ENCODE measurements at places on chromosomes 5 and 9.

DNA sequence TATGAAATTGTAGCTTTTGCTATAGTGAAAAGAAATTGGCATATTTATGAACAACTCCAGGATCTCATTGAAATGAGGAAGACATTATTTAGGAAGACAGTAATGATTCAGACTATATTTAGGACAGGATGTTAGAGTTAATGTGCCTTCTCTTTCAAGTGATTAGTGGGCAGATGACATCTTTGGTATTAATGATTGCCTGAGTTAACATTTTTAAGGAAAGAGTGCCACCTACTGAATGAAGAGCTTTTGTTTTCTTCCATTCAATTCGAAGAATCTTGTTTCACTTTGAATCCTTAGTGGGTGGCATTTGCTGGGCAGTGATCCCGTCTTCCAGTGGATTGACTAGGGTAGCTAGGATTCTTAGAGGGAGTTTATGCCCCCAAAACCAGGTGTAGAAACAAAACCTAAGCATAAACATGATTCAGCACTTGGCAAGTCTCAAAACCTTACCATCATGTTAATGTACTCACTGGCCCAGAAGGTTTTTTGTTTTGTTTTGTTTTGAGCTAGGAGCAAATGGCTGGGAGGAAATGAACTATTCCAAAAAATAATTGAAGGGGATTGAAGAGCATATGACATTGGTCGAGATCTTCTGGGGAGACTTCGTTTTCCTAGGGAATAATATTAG, 23.2 kb downstream of the MAP3K1 start:
- no peak for DNase-seq

DNA sequence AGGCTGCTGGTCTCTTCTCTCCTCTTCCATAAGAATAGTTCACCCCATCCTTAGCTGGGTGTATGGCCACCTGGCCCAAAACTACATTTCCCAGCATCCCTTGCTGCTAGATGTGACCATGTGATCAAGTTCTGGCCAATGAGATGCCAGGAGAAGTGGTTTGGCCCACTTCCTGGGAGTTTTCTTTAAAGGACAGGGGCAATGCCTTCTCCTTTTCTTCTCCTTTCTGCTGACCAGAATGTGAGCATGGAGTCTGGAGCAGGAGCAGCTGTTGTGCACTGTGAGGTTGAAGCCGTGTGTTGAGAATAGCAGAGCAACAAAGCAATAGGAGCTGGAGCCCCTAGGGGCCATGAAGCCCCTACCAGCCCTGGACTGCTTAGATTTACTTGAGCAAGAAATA, 36.8 kb downstream of the C9orf50 start:
- no peak for DNase-seq

DNA sequence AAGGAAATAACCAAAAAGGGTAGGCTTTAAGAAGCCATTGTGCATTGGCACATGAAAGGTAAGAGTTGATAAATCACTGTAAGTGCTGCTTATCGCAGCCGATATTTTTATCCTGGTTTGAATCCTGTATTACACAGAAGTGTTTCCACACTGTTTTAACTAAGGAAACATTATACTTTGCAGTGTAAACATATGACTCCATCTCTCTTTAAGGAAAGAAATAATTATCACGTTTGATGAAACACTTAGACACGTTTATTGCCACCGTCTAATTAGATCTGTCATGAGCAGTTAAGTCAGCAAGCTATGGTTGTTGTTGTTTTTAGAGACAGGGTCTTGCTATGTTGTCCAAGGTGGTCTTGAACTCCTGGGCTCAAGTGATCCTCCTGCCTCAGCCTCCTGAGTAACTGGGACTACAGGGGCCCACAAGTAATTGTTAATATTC, 85.7 kb upstream of the TNFAIP8 start:
- DNase-seq, result no peak

DNA sequence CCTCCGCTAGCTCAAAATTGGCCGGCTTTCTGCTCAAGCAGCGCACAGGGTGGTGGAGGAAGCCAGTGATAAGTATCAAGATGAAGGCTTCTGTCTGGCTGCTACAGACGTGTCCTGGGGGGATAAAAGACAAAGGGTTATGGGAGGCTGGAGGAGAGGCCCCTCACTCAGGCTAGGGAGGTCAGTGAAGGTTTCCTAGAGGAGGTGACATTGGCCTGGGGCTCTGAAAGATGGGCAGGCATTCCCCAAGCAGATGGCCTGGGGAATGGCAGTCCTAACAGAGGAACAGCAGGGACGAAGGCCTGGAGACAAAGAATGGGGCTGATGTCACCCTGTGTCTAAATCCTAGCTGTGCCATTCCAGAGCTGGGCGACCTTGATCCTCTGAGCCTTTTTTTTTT, 32.3 kb downstream of the OLFML2A start:
- DNase-seq, result no peak

DNA sequence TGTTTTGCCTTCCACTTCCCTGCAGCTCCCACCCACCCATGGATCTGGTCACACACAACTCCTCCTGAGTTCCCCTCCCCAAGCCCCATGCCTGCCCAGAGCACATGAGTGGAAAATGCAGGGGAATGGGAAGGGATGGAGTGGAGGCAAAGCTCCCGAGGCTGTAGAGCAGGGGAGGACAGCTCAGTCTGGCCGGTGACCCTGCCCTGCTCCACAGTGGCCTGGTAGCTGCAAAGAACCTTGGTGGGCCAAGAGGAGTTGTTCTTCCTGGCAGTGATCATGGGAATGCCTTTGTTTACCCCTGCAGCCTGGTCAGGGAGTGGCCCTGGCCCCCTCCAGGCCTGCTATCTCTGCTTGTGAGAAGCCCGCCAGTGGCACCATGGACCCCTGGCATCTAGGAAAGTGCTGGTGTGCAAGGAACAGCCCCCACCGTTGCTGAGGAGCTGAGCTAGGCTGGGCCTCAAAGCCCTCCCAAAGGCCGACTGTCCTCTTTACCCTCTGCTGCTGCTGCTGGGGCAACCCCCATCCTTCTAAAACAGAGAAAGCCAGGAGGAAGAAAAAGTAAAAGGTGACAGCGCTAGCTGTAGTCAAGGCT, 60.4 kb downstream of the PSD2 start:
- DNase-seq, result no peak

DNA sequence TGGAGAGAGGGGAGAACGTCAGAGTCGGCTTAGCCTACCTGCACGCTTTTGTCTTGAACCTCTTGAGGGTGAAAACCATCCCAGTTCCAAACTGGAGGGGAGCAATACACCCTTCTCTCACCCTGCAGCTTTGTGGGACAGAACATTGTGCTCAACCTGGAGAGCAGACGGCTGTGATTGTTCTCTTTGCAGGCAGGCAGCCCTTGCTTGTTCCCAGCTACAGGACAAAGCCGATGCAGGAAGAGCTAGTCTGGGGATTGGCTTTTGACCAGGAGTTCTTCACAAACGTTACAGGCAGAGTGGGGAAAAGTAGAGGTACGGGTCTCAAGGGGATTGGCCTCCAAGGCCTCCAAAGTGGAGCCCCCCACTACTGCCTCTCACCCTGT, 33.9 kb upstream of the ARHGAP26 start:
- DNase-seq, result no peak

DNA sequence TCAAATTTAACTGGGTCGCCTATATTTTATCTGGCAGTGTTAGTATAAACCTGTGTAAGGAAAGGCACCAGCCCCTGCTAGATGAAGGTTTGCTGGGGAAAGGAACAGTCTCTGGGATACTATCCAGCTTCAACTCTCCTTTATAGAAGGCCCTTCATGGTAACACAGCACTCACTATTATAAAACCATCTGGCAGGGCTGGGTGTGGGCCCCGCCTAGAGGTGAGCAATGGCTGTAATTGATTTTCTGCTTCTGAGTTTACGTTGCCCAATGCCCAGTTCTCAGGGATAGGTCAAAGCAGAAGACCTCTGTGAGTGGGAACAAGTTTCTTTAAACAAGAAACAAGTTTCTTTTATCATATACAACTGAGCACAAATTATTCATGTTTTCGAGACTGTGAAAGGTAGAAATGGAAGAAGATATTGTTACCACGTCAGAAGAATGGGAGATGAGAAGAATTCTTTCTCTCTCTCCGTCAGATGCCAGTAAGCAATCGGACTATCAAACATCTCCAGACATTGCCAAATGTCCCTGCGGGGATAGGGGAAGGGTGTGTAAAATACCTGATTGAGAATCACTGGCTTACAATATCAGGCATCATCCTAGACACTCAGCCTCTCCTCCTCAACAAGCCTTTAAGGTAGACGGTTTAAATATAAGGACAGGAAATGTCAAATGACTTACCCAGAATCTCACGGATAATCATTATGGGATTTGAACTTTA, 205.9 kb downstream of the PDZD2 start:
- DNase-seq, result no peak

DNA sequence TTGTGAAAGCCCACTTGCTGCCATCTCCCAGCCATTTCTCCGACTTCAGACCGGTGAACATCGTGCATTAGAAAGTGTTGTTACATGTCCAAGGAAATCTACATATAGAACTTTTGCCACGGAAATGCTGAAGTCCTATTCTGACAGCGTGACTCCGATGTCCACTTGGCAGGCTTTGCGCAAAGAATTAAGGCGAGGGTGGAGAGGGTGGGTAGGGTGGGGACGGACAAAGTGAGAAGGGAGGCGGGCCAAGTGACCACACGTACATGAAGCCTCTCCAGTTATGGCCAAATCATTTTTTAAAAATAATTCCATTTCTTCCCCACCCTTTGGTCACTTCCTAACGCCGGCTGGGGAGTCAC, 460 bp upstream of the ACO1 start:
- DNase-seq, result peak; percentile 1

DNA sequence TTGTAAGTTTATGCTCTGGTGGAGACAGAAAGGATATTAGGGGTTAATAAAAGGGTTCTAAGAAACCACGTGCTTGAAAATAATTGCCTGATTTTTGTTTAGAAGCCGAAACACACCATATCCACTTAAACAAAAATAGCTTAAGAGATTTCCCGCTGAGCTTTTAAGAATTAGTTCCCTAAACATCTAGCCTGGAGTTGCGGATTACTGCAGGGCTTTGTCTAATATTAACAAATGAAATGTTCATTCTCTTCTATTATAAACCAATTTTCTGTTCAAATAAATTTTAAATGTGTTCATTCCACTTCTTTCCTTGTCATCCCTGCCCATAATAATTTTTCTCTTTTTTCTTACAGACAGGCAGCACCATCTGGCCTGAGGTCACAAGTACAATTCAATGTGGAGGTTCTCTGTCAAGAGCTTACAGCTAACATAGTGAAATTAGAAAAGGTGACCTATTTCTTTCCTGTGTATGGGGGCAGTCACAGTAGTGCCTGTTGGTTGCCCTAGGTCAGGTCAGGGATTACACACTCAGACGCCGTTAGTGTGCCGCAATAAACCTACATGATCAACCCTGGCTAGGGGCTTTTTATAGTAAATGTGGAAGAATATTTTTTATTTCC, 65.3 kb downstream of the GRAMD2B start:
- no peak for DNase-seq

DNA sequence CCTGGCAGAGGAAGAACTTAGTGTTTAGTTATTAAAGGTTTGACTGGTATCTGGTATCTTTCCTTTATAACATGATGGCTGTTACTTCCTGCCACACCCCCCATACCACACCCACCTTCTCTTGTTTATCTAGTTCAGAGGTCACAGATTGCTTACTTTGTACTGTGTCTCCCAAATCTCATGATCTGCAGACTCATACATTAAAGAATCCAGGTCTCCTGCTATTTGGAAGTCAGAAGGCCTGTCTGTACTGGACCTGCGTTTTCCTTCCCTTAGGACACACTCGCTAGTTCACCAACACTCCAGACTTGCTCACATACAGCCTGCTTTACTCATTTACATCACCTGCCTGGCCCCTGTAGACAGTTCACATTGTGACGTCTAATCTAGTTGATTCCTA, 39.3 kb downstream of the NUDT12 start:
- no peak for DNase-seq

DNA sequence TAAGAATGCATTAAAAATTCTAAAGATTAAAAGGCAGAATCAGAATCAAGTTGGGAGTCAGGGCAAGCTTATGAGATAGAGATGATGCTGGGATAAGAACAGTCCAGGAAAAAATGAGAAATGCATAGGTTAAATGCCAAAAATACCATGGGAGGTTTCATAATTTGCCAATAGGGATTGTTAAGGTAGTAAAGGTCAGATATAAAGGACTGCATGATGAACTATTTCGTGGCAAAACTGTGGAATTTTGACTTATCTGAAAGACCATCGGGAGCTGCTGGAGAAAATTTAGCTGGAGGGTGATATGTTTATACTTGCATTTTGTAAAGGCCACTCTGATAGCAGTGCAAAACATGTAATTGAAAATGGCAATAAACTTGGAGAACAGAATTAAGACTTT, 1872.8 kb upstream of the ACO1 start:
- DNase-seq, result no peak

DNA sequence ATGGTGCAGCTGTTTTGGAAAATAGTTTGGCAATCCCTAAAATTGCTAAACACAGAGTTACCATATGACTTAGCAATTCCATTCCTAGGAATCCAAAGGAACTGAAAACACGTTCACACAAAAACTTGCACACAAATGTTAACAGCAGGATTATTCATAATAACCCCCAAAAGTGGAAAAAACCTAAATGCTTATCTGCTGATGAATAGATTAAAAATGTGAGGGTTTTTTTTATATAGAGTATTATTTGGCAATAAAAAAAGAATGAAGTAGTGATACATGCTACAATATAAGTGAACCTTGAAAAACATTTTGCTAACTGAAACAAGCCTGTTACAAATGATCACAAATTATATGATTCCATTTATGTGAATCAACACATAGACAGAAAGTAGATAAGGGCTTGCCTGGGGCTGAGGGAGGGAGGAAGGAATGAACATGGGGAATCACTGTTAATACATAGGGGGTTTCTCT, 45.1 kb upstream of the TRIO start:
- no peak for DNase-seq

- no peak for DNase-seq
Measured at GRCh38 chr9:100126423-100126822, 27.4 kb downstream of the INVS start.

DNA sequence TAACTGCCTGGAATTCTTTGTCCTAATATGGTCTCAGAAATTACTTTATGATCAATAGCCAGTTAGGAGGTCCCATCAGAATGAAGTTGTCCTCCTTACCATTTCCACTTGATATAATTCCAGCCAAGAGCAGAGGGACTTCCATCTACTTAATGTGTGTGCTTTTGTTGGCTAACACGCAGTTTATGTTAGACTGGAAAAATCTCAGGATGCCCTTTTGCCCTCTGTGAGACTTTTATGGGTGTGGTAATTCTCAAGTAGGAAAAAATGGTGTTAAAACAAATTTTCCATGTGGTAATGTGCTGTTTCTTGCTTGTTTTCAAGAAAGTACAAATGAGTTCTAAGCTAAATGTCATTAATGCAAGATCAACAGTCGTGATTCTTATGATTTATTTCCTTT, 327.1 kb downstream of the MTRR start:
- no peak for DNase-seq

GRCh38 chr5:77015938-77016569, 14.2 kb upstream of the AGGF1 start:
- peak; percentile 59 for DNase-seq

DNA sequence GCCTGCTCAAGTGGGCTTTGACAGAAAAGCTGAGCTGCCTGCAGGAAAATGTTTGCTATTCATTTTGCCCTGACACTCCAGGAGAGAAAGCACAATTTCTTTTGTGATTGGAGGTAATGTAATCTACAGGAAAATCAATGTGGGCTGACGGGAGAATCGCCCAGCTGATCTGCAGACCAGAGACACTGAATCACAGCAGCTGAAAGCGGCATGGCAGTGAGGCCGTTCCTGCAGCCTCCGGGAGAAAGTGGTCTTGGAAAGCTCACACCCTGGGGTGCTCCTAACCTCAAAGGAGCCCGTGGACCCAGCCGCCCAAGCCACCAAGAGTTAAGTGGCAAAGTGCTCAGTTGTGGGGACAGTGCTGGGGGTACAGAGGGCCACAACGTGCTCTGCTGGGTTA, 593.6 kb downstream of the BNC2 start:
- DNase-seq, result no peak

Data from smooth muscle cell of the brain vasculature (primary cell).